ENCODE measurements at places on chromosomes 6 and 20.

GRCh38 chr20:24109537-24109936 is 121.0 kb upstream of the GGTLC1 start:
- no peak for DNase-seq

GRCh38 chr6:136887953-136888352 is 34.1 kb upstream of the SLC35D3 start:
- no peak for DNase-seq

DNA sequence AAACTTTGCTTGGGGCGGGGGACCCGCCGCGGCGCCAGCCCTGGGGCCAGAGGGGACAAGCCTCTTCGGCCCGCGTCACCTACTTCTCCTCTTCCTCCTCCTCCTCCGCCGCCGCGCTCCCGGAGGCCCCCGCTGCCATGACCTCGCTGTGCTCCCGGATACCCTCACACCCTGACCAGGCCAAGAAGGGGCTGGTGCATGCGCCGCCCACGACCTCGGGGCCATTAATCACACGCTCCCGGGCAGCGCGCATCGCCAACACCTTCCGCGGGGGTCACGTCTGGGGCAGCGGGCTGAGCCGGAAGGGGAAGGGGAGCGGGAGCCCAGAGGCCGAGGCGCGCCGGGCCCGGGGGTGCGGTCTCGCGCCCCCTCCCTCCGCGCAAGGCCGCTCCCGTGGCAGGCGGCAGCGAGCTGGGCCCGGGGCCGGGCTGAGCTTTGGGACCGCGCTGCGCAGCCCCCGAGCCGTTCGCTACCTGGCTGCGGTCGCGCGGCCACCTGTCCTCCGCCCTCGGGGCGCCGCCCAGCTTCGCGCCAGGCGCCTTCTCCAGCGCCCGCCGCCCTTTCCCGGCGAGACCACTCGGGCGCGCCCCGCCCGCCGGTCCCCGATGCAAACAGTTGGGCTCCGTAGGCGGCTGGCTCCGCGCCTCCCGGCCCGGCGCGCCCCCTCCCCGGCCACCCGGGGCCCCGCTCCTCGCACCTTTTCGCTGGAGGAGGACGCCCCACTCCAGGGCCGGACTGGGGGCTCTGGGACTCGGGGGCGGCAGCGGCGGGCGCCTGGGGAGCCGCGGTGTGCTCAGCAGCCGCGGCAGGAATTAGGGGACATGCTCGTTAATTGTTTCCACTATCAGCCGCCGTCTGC is 575 bp upstream of the CNR1 start:
- DNase-seq = no peak

DNA sequence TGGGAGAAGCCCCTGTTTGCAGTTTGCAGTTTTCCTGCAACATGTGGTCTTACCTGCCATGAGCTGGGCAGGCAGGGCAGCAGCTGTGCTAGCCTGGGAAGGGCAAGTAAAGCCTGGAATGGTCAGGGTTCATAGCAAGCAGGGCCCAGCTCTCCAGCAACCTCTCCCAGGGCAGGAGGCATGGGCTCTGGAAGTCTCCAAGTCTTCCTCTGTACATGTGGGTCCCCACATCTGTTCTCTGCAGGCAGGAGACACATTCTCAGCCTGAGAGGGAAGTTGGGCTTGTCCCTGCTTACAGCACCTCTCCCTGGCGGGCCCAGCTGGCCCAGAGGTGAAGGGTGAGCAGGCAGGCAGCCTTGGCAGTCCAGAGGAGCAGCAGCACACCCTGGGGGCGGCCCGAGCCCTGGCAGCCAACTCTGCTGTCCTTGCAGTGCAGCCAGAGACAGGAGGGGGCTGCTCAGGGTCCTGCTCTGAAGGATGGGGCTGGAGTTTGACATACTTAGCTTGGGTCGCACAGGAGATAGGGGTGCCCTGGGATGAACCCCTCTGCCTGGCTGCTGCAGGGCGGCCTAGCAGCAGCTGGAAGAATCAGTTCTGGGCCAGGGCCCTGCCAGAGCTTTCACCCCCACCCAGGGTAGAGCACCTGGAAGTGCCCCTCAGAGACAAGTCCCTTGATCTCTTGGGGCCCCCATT is 176.0 kb downstream of the MRPL14 start:
- no peak for DNase-seq

DNA sequence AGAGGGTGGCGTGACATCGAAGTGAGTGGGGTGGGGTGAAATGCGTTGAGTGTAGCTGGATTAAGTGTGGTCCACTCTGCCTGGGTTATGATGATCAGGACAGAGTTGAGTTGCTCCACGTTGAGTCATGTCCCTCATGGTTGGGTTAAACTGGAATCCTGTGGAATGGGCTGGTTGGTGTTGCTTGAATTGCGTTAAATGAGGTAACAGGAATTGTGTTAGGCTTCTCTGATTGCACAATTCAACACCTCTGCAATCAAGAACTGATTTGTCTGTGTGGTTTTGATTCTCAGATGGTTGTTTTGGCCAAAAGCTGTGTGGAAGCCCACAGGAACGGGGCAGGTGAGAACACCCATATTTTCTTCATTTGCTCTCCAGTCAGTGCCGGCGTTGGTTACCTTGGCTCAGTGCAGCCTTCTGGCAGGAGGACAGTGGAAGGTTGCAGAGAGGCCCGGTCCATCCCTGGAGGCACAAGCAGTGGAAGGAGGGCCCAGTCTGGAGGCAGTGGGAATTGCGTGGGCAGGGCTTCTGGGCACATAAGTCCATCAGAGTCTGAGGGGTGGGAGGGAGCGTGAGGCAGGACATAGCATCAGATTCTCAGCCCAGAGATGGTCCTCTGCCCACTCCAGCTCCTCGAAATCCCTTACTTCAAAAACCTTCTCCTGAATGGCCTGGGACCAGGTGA is 11.6 kb downstream of the NOTCH4 start:
- DNase-seq = no peak

Measured in stimulated activated naive CD4-positive, alpha-beta T cell (primary cell).